ENCODE measurements at places on chromosomes 1 and 21.

DNA sequence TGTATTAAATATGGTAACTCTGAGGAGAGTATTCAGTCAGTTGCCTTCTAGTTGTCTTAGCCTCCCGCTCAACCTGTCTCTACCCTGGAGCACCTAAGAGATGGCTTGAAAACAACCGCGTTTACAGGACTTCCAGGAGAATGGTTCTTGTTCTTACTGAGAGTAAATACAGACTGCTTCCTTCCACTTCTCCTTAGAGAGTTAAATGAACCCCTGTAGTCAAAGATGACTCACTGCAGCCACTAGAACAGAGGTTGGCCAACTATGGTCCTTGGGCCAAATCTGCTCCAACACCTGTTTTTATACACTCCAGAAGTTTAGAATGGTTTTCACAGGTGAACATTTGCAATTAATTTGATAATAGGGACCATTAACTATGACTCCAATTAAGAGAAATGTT, 60.1 kb upstream of the ASB17 start:
- no peak for DNase-seq

DNA sequence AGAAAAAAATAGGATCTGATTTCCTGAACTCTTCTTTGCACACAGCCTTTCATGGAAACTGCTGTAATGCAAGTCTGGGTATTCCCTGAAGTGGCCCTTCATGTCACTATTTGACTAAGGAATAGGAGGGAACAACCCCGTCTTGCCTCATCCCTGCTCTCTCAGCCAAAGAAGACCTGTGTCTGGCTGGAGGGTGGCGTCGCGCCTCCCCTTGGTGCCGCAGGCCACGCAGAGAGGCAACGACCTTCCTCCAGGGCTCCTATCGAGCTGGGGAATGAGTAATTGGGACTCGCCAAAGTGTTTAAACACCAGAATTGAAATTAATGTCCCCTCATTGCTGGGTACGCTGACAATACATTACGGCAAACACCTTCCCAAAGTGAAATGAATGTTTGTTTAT, 129.8 kb downstream of the PBX1 start:
- no peak for DNase-seq

DNA sequence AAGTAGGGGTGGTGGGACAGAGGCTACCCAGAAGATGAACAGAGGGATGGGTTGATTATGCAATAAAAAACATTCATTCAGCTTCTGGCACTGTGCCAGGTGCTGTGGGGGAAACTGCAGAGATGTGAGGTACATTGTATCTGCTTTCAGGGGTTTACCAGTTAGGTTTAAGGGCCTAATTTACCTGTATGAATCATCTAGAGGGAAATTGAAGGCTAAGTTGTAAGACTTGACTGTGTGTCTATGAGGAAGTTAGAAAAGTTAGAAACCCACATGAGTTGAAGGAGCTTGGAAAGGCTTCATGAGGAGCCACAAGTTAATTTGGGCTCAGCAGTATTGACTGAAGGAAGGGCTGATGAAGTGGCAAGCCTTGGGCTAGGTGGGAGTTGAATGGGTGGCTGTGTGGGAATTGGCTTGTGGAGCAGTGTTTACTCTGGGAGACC, 36.7 kb upstream of the APOBEC4 start:
- no peak for DNase-seq

- no peak for DNase-seq
Measured at GRCh38 chr21:39350094-39351005, 1.5 kb upstream of the HMGN1 start.

- DNase-seq, result no peak
Measured at GRCh38 chr1:60825593-60825992, 256.8 kb upstream of the NFIA start.

GRCh38 chr21:17513214-17514123, 626 bp downstream of the CXADR start:
- peak; percentile 69 for DNase-seq

DNA sequence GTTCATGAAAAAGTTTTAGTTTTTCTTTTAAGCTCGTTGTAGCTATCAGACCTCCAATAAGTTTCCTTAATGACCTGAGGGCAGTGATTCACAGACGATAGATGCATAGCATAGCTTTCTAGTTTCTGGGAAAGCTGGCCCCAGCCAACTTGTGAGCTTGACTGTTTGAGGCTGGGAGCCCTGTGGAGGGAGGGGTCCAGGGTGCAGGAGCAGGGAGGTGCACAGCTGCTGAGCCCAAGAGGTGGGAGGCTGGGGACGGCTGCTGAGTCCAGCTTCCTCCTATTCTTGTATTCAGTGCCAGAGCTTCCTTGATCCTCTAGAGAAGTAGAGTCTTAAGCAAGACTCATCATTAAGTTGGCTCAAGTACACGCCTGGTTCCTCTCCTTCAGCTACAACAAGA, 11.0 kb upstream of the AVPR1B start:
- no peak for DNase-seq

GRCh38 chr1:21124846-21125245, 51.9 kb downstream of the EIF4G3 start:
- no peak for DNase-seq

GRCh38 chr21:45512626-45513002, 29.6 kb downstream of the SLC19A1 start:
- DNase-seq, result no peak

DNA sequence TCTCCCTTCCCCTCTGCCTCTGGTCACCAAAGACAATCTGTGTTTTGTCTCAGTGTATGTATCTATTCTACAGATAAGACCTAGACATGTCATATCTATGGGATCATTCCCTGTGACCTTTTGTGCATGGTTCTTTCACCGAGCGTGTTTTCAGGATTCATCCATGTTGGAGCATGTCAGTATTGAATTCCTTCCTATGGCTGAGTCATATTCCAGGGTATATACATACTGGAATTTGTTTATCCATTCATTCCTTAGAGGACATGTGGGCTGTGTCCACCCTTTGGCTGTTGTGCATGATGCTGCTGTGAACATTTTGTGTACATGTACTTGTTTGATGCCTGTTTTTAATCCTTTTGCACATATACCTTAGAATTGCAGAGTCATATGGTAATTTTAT, 69.9 kb downstream of the NFASC start:
- no peak for DNase-seq

- no peak for DNase-seq
Measured at GRCh38 chr1:10450156-10450814, 454 bp downstream of the CORT start.
